ENCODE measurements at places on chromosomes 2 and 18.

DNA sequence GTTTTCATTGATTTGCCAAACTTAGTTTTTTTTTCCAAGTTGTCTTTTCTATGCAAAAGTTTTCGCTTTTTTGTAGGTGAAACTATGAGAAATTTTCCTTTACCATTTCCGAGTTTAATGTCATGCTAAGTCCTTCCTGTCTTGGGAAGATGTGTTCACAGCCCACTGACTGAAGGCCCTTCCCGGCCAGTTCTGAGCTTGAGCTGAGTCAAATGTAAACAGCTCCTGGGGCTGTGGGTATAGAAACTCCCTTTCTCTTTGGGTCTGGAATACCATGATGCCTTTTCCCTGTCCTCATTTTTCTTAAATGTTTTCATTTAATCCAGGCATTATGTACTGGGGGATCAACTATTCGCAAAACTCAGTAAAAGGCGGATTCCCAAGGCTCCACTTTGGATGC, 69.8 kb upstream of the IL1R1 start:
- DNase-seq, result no peak

DNA sequence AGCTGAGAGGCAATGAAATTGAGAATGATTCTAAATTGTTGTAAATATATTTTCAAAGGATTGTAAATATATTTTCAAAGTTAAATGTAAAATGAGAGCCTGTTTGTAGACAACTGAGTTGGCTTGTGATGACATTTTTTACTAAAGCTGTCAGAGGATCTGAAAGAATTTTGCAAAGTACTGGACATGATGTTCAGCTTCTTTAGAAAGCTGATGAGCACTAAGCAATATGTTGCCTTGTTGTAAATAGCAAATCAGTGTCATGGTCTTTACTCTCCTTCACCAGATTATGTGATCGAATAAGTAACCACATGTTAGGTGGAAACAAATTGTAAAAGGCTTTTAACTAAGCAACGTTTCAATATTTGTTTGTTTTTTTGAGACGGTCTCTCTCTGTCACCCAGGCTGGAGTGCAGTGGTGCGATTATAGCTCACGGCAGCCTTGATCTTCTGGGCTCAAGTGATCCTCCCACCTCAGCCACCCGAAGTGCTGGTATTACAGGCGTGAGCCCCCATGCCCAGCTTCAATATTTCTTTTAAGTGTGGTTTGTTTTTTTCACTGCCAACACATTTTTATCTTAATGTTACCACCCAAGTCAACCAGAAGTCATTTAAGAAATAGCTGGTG, 44.0 kb downstream of the E2F6 start:
- DNase-seq, result no peak

GRCh38 chr2:86107031-86107430, 996 bp downstream of the PTCD3 start:
- DNase-seq, result peak; percentile 48

- DNase-seq, result no peak
Observed at GRCh38 chr2:240575101-240575965, 7.0 kb downstream of the RNPEPL1 start.

DNA sequence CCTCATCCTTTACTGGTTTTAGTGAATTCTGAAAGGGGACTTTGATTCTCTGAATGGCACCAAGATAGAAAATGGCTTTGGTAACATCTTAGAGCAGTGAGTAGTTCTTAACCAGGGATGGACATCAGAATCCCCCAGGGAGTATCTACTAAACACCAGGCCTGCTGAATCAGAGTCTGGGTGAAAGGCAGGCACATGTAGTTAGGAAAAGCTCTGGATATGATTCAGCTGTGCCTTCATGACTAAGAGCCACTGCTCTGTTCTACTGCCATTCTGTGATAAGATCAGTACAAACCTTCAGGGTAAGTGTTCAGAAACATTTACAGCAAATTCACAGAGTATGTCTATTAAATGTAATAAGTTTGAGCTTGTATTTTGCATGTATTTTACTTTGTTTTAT, 46.2 kb upstream of the B3GNT2 start:
- peak; percentile 39 for DNase-seq

DNA sequence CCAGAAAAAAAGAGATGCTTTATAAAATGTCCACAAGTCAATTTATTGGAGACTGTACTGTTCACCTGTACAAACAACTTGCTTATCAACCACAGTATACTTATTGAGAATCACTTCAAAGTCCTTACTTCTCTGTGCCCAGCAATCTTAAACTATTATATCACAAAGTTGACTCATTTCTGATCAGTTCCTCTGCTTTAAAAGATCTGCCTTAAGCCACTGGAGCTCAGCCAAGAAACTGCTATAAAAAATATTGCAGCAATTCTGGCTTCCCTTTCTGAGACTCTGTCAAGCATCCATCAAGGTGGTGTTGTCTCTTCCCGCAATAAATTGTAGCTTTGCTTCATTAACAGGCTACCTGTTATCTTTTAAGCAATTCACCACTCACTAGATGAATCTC, 375.2 kb upstream of the SPHKAP start:
- DNase-seq, result no peak

DNA sequence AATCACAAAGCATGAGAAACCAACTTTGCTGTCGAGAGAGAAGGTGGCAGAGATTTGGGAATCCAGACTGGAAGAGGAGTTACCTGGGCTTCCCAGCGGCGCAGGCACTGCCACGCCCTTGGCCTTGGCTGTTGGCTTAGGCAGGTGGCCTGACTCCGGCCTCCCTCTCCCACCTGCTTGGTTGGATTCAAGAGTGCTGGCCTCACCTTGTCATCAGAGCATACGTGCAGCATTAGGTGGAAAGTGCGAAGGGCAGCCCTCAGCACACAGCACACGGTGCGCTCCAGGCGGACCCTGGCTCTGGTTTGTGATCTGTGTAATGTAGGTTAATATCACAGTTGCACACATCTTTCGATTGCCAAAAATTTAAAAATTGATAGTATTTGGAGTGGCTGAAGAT, 19.2 kb upstream of the ASB1 start:
- DNase-seq, result no peak

DNA sequence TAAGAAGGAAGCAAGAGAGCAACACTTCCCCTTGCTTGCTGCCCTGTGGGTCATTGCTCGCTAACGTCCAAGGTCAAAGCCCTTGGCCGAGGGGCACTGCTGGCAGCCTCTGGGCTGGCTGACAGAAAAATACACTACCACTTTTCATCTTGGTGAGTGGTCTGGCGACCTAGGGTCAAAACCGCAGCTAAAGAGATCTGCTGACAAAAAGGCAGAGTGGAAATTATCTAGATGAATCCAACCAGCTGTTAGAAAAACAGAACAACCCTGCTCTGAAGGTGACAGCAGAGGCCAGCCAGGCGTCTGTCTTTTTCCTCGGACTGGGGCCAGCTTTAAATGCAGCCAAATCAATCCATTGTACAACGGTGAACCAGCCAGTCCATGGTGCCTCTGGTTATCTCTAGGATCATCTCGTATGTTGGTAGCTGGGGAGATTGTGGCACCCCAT, 92.6 kb downstream of the CD8B2 start:
- no peak for DNase-seq

- no peak for DNase-seq
Observed at GRCh38 chr2:232490221-232491138, 2.8 kb upstream of the ECEL1 start.

GRCh38 chr2:237669628-237670392, 42.4 kb downstream of the LRRFIP1 start:
- DNase-seq, result no peak

- DNase-seq, result no peak
Observed at GRCh38 chr2:57080035-57080434, 896.2 kb downstream of the CCDC85A start.

GRCh38 chr2:63343397-63344109, 244.7 kb downstream of the WDPCP start:
- DNase-seq, result no peak

GRCh38 chr2:42622943-42623676, 54.7 kb downstream of the MTA3 start:
- no peak for DNase-seq

DNA sequence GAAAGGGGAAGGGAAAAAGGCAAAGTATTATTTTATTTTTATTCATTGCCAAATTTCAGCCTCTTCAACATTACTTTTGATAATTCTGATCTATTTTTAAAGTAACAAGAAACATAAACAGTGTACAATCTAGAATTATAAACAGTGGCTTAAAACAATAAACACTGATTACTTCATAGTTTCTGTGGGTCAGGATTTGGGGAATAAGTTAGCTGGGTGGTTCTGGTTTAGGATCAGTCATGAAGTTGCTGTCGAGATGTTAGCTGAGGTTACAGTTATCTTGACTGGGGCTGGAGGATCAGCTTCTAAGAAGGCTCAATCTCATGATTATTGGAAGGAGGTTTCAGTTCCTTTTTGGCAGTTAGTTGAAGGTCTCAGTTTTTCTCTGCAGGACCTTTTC, 109.2 kb downstream of the SCN2A start:
- DNase-seq, result no peak

- peak; percentile 79 for DNase-seq
Observed at GRCh38 chr2:55049043-55049820, 1.0 kb downstream of the RTN4 start.

GRCh38 chr2:232976176-232976575, 36.9 kb downstream of the NGEF start:
- DNase-seq, result no peak

- DNase-seq, result peak; percentile 81
Observed at GRCh38 chr18:42114310-42114943, 159.4 kb downstream of the PIK3C3 start.

DNA sequence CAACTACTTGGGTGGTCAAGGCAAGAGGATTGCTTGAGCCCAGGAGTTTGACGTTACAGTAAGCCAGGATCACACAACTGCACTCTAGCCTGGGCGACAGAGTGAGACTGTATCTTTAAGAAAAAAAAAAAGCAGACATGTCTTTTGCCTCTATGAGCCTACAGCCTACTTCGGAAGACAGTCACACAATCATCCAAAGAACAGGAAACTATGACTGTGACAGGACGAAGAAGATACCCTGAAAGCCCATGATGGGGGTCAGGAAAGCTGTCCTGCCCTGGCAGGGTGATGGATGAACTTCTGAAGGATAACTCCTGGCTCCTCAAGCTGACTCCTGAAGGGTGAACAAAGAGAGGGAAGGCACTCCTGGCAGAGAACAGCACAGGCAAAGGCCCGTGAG, 251.7 kb upstream of the SIX2 start:
- DNase-seq, result no peak

DNA sequence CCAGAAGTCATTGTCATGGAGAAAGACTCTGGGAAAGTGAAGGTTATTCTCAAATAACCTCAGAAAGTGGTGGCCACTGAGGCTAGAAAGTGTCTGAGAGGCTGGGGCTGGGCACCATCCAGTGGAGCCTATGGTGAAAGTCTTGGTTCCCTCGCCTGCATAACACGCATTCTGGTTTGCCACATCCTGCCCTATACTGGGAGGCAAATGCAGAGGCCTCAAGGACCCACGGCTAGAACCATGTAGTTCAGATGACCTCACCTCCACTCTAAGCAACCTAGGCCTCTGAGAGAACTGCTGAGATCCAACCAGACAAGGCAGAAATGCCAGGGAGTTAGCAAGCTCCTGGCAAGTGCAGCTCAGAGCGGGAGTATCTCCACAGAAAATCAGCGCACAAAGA, 5.1 kb downstream of the ITGB6 start:
- peak; percentile 40 for DNase-seq

DNA sequence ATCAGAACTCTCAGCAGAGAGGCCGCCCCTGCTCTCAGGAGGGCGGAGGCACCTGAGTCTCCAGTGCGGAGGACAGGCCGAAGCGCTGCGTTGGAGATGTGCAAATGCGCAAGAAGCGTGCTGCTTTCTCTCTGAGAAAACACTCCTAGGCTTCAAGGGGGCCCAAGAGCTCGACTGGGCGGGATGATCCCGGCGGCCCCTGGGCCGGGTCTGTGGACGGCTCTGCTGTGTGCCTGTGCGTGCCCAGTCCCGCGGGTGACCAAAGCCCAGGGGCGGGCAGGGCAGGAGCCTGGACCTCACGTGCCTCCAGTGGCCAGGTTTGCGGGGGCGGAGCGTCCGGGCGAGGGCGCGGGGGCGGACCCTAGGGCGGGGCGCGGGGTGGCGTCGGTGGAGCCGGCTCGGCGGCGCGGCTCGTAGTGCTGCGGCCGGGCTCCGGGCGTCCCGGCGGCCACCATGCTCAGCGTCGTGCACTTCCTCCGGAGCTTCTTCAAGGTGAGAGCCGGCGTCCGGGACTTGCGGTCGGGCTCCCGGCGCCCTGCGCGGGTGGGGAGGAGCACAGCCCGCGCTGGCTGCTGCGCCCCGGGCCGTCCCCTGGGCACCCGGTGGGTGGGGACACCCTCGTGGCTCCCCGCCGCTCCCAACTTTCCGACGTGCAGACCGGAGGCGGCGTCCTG, at the start of gene ARHGEF4:
TSS of gene ARHGEF4 (plus strand) at position 414 of the 674 bp plus-strand sequence. CDS start at position 454, 40 bp downstream.
- peak; percentile 26 for DNase-seq
